ENCODE measurements at places on chromosomes 16 and 17.

DNA sequence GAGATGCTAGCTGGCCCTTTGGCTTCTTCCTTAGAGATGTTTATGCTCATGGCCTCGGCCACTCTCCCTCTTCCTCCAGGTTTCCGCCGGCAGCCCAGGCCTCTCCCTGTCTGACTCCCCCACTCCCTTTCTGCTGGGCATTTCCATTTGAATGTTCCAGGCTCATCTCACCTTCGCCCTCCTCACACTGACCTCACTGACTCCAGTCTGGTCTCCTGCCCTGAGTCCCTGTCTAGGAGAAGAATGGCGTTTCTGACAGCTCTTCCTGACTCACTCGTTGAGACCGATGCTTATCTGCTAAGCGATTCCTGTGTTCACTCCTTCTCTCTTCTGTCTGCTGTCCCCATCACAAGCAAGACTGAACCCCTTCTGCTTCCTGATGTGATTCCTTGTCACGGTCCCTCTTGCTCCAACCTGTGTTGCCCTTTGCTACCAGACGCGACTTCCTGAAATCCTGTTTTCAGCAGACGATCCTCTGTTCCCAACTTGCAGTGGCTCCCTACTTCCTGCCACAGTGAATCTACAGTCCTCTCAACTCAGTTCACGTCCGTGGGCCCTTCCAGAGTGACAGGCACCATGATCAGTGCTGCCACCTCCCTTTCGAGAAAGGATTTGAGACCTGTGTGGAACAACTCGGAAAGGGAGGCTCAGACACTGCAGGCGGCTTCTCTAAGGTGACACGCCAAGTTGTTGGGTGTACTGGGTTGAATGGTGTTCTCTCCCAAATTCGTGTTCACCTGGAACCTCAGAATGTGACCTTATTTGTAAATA, 176.4 kb downstream of the MSI2 start:
- DNase-seq: no peak

GRCh38 chr16:10256784-10257641, 74.8 kb upstream of the GRIN2A start:
- peak; percentile 53 for DNase-seq

- no peak for DNase-seq
Observed at GRCh38 chr16:13070268-13070667, 168.9 kb downstream of the SHISA9 start.

- DNase-seq: peak; percentile 3
Observed at GRCh38 chr17:50363217-50364060, 9.5 kb downstream of the MRPL27 start.

GRCh38 chr16:71709229-71709781, 15.2 kb downstream of the PHLPP2 start:
- no peak for DNase-seq

- DNase-seq: peak; percentile 99
Observed at GRCh38 chr17:7251661-7252175, at the start of gene CTDNEP1. Gene CTDNEP1, minus strand, starts transcription at chr17:7251734. Its CDS starts 438 bp downstream, at chr17:7251296.

GRCh38 chr17:79188048-79188447, 113.4 kb downstream of the ENGASE start:
- peak; percentile 22 for DNase-seq
